ENCODE measurements at places on chromosomes 4 and X.

DNA sequence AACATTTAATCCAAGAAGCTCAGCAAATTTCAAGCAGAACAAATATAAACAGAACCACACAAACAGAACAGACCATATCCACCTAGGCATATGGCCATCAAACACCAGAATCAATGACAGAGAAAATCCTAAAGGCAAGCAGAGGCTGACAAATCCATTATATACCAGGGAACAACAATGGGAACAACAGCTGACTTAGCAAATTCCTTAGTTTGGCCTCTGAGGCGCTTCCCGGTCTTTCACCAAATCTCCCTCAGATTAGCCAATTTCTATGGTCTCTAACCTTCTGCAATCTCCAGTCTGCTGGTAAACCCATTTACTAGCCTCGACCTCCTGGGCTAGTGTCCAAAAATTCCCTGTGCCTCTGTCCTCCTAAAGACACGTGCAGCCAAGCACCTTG, 59.2 kb downstream of the GPR143 start:
- no peak for DNase-seq

- no peak for DNase-seq
Measured at GRCh38 chr4:85779165-85779564, 304.2 kb downstream of the ARHGAP24 start.

DNA sequence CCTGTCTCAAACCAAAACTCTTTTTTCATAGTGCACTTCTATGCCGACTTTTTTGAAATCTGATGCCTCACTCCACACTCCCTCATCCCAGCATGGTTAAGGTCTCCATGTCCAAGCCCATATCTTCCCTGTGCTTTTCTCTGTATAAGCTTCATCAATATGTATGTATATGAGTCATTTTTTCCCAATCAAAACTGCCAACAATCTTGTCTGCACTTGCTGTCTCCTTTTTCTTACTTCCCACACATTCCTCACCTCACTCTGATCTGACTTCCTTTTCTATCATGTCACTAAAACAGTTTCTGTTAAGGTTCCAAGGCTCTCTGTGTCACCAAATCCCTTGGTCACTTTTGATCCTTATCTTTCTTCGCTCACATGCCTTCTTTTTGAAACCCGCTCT, 88.2 kb upstream of the GPR50 start:
- no peak for DNase-seq

- DNase-seq: no peak
Measured at GRCh38 chr4:156815717-156816359, 155.8 kb downstream of the PDGFC start.

DNA sequence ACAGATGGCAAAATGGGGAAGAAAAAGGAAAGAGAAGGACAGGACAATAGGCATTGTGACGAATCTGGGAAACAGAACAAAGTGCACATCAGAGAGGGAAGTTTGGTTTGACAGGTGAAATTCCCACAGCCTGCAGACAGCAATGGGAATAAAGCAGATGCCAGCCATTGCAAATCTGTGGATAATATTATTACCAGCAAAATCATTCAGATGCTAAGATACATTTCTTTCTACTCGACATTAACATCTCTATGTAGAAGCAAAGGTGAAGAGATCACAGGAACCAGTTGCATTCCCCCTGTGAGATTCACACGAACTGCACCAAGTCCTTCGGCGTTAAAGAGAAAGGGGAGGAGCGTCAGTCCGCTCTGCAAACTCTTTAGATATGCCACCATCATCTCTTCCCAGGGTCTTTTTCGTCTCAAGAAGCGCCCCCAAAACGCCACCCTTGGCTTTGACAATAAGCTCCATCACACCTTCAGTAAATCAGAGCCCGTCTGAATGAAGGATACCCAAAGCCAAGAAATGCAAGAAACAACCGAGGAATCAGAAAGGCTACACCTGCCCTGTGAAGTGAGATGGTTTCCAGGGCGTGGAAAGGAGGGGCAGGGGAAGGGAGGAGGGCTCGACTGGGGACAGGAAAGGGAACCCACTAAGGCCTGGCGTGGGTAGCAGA, 1.9 kb downstream of the NEUROG2 start:
- no peak for DNase-seq

DNA sequence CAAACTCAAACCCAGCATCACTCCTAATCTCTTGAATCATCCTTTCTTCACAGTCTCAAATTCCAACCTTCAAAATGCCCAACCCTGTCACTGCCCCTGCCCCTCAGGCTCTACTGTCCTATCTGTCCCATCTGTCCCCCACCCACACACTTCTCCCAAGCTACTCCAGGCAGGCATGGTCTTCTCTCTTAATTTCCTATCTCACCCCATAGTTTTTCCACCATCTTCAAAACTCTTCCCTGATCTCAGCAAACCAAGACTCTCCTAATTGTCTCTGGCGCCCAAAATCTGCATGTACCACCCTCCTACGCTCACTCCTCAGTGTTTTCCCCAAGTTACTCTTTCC, 644 bp downstream of the LAMP2 start:
- no peak for DNase-seq

- DNase-seq: no peak
Measured at GRCh38 chrX:98480606-98481005, 1596.9 kb downstream of the RPA4 start.

DNA sequence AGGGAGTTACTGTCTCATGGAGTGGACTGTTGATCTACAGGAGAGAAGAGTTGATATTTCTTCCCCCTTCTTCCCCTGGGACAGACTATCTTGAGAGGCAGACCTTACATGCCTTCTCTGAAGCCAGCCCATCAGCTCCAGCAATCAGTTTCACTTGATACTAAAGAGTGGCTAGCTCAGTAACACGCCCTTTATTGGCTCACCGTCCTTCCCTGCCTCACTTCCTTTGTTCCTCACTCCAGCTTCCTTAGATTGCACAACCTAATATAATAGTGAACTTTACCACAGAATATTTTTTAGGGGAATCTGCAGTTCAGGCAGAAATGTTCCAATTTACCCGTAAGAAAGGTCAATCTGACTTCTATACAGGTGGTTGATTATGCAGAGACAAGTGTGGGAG, 128.1 kb upstream of the NDP start:
- no peak for DNase-seq

GRCh38 chr4:7217474-7218321, 25.4 kb downstream of the SORCS2 start:
- no peak for DNase-seq

GRCh38 chr4:124697441-124697840, 15.1 kb downstream of the ANKRD50 start:
- no peak for DNase-seq

DNA sequence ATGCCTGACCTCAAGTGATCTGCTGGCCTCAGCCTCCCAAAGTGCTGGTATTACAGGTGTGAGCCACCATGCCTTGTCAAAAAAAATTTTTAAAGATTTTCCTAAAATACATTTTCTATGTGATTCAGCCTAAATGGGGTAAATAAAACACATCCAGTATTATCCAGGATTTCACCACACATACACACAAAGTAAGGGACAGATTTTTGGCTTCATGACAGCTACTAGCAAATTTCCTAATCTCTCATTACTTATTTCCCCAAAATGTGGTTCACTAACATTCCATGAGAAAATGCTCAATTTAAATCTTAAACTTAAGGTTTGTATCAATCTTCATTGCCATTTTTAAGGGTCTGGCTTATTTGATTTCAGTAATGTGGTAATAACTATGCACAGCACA, 348.5 kb upstream of the INTU start:
- DNase-seq: no peak

- DNase-seq: no peak
Measured at GRCh38 chrX:27679281-27679680, 89.1 kb downstream of the DCAF8L2 start.

GRCh38 chrX:19855700-19856381, 31.6 kb downstream of the SH3KBP1 start:
- no peak for DNase-seq

DNA sequence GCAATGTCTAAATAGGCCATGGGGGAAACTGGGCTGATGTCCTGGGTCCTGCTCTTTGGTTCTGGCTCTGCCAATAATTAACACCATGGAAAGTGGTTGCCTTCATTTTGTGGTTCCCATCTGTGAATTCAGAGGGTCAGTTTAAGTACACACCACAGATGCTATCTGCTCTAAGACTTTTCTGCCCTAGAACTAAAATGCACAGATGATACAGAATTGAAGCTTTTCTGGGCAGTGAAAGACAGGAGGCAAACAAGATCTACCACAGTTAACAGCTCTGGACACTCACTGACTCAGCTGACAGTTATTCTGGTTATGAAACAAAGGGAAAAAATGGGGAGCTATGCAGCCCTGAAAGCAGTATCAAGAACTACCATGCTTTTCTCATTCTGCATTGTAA, 37.3 kb downstream of the APBB2 start:
- no peak for DNase-seq

DNA sequence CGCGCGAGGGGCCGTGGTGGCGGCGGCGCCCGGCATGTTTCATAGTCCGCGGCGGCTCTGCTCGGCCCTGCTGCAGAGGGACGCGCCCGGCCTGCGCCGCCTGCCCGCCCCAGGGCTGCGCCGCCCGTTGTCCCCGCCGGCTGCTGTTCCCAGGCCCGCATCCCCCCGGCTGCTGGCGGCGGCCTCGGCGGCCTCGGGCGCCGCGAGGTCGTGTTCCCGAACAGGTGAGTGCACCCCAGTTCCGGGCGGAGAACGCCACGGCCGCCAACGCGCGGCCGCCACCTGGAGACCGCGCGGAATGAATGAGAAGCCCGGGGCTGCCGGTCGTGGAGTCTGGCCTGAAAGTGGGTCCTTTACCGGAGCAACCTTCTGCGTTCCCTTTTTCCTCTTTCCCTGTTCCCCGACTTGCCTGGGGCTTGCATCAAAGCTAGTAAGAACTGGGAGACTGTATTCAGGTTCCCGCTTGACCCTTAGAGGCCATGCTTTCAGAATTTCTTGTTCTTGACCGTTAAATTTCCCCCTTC, 429 bp downstream of the NOCT start:
- DNase-seq: no peak

DNA sequence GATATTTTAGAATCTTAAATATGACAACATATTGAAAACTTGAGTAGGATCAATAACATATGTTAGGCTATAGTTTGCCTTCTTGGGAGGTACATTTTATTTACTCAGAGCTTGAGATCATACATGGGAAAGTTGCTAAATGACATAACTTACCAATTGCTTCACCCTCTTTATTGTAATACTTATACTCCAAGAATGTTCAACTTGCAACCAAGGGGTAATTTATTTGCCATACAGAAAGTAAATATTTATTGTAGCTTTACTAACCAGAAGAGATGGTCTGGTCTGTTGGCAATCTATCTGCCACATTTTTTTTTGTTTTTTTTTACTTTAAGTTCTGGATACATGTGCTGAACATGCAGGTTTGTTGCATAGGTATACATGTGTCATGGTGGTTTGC, 426.6 kb downstream of the ARHGAP24 start:
- DNase-seq: no peak

DNA sequence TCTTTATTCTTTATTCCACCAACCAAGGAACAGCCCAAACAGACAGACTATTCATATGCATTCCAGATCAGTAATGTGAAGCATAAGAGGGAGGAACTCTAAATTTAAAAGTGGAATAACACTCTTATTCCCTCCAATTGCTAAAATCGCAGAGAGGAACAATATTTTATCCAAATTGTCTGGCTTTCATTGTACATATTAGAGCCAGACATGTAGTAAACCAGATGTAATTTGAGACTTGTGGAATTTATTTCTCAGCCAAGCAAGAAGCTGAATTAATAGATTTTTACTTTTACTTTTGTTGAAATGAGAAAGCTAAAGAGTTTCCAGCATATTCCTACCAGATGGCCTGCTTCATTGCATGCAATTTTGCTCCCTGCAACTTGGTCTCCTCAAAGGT, 674.6 kb upstream of the SLIT2 start:
- no peak for DNase-seq

- no peak for DNase-seq
Measured at GRCh38 chrX:30874851-30875250, 14.2 kb downstream of the TAB3 start.

DNA sequence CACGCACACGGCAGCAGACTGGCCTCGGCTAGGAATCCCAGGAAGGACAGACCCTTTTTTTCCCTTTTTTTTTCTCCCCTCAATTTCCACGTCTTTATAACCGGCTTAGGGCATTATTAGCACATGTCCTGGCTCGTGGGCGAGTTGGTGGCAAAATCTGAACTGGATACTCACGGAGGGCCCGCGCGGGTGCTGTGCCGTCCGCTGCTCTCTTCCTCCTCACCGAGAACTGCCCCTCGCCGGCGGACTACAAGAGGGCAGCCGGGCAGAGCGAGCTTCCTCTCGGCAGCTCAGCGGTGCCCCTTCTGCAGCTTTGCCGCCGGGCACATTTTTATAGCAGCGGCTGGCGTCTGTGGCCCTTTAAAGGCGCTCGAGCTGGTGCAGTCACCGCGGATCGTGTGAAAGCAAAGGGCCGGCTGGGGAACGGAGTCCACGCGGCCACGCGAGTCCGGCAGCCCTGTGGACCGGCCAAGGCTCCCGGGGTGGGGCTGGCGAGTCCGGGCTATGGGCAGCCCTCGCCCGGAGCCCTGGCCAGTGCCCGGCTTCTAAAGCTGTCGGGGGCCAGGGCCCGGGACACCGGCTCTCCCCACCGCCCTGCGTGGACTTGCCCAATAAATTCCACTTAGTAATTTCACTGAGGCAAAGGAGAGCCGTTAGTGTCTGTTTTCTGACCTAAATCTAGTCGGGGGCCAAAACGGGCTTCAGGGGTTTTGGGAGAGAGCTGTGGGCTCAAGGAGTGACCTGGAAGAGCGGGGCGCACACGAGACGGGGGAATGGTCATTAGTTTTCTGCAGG, 1.3 kb upstream of the CITED1 start:
- DNase-seq: no peak

DNA sequence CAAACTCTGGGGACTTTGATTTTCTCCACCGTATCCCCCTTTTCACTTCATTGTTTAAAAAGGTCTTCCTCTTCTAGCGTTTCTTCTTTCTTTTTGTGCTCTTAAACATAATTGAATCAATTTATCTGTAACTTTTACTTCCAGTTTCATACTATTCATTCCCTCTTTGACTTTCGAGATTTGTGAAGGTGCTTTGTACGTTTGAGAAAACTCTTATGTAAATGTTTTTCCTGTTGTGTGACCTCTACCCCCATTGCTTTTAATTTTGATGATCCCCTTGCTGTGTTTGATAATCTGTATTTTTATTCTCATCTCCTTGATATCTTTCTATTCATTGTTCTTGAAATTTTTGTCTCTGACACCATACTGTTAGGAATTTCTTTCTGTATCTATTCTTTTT, 4.8 kb downstream of the USP38 start:
- DNase-seq: no peak

DNA sequence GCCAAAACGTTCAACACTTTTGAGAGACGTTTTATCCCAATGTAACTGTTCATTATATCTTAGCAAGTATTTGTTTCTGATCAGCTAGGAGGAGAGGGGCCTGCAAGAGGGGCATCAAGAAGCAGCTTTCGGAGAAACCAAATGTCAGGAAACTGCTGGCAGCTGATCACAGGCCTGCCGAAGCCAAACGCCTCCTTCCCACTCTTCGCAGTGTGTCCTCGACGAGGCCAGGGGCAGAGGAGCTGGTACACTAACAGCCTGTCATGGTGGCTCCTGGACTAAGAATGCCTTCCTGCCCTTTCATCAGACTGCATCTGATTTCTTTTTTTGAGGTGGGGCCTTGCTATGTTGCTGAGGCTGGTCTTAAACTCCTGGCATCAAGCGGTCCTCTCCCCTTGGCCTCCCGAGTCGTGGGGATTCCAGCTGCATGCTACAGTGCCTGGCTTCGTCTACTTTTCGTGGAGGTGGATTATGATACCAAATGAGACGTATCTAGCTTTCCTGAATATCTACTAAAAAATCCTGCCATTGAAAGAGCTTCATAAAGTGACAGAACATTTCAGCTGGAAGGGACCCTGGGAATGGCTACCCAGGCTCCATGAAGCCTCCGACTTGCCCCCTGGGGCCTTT, 134.8 kb downstream of the AFAP1 start:
- DNase-seq: no peak

GRCh38 chr4:153929675-153930074, 140.8 kb upstream of the SFRP2 start:
- no peak for DNase-seq

All from stimulated activated CD4-positive, alpha-beta T cell treated with anti-CD3 and anti-CD28 coated beads, Interleukin-15, amount 100 ng/mL, for 48 hours (primary cell).